ENCODE measurements at places on chromosomes 1 and 21. TPM values are rescaled to one million over a fixed set of nuclear protein-coding genes. Genes with fewer than 3 reads are reported as not detected.

DNA sequence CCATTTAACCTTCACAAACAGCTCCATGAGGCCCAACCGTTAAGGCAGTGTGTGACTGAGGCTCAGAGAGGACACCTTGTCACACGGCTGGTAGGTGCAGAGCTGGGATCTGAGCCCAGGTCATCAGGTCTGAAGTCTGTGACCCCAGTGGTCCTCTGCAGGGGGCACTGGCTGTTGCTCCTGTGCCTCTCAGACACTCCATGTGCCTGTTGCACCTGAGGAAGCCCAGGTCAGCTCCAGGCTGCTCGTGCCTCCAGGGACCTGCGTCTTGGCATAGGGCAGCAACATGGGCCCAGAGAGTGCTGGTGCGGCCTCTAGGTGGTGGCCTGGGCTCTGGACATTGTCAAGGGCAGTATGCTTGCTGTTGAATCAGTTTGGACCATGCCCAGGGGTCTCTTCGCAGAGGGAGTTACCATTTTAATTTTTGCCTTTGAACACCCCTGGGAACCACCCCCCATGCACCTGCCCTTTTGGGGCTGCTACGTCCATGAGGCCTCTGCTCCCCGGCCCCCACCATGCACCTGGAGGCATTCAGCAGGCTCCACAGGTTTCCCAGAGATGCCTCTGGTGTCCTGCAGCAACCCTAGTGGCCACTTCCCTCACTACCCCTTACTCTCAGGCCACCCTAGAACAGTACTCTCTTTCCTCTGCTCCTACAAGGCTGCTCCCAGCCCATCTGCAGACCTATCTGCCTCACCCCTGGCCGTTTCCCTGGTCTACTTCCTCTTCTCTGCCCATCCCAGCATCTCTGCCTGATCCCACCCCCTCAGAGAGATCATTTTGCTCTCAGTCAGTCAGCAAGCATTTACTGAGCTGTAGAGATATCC lies 25.2 kb upstream of the EPS8L3 start:
- no peaks in the 10 kb centered on the region for H3K36me3 ChIP-seq
- no peaks in the 10 kb centered on the region for H3K27me3 ChIP-seq
- DNase-seq: peak; percentile 50
- H3K4me3 ChIP-seq: no peak overlapping the region
- H3K4me1 ChIP-seq: peaks cover 27% of the 10 kb centered on the region

GRCh38 chr21:43842742-43843141 lies 22.3 kb upstream of the AGPAT3 start:
- no peak for DNase-seq
- no peaks in the 10 kb centered on the region for H3K27me3 ChIP-seq
- no peak overlapping the region for H3K4me3 ChIP-seq
- H3K27ac ChIP-seq: no peak overlapping the region
- H3K36me3 ChIP-seq: no peaks in the 10 kb centered on the region

GRCh38 chr1:243455760-243456651 lies 200.2 kb downstream of the SDCCAG8 start:
- no peak for DNase-seq
- H3K4me3 ChIP-seq: no peak overlapping the region
- no peaks in the 10 kb centered on the region for H3K27me3 ChIP-seq
- H3K4me1 ChIP-seq: no peaks in the 10 kb centered on the region
- H3K27ac ChIP-seq: no peak overlapping the region
- H3K36me3 ChIP-seq: no peaks in the 10 kb centered on the region

GRCh38 chr1:19054216-19054615 lies 97.7 kb upstream of the IFFO2 start:
- no peaks in the 10 kb centered on the region for H3K36me3 ChIP-seq
- peaks cover 16% of the 10 kb centered on the region for H3K27me3 ChIP-seq
- no peak overlapping the region for H3K27ac ChIP-seq

DNA sequence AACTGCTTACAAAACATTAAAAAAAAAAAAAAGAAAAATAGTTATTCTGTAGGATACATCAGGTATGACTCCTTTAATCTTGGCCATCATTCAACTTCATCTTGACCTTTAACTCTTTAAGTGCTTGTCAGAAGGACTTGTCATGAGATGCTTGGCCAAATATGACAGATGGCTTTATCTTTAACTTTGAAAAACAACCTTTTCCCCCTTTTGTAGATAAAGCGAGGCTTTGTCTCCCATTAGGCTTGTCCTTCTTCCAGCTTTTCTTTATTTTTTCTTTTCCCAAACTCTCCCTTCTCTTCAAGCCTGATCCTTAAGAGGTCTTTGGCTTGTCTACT lies 2.3 kb downstream of the SRSF10 start:
- no peaks in the 10 kb centered on the region for H3K27me3 ChIP-seq
- peaks cover 21% of the 10 kb centered on the region for H3K36me3 ChIP-seq
- DNase-seq: peak; percentile 10
- peaks cover 36% of the 10 kb centered on the region for H3K4me1 ChIP-seq

DNA sequence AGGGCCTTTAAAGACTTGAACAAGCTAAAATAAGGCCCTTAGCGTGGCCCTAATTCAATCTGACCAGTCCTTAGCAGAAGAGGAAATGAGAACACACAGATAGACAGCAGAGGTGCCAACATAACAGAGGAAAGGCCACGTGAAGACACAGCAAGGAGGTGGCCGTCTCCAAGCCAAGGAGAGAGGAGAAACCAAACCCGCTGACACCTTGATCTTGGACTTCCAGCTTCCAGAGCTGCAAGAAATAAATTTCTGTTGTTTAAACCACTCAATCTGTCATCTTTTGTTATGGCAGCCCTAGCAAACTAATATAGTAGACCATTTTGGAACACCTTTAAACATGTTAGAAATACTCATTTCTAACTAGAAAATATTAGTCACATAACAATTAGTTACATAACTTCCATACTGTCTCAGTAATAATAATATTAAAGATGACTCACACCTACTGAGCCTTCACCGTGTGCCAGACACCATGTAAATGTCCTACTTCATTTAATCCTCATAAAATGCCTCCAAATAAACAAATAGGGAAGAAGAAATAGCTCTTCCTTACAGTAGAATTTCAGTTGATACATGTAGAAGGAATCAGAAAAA lies 47.9 kb downstream of the S1PR1 start:
- no peak for DNase-seq
- H3K27ac ChIP-seq: no peak overlapping the region
- H3K27me3 ChIP-seq: no peaks in the 10 kb centered on the region
- no peak overlapping the region for H3K4me3 ChIP-seq

DNA sequence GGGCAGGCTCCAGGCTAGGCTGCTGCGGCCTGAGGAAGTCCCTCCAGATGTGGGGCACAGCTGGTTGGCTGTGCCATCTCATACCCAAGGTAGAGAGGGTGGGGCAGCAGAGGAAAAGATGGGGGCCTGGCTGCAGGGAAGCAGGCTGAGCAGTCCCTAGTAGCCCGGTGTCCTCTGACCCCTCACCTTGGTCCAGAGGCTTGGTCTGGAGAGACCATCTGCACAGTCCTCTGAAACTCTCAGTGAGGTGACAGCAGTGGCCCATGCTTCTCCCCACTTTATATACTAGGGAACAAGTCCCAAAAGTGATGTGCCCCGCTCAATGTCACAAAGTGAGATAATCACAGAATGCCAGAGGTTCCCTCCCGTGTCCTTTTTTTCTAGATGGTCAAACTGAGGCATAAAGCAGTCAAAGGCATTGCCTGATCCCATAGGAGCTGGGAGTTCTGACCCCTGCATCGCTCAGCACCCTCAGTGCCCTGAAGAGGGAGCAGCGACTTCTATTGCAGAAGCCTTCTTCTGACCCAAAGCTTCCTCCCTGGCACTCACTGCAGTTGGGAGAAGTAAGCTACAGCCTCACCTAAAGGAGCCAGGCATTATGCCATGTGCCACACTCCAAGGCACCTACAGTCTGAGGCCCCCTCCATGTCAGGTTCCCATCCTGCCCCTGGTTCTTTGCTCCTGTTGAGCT lies 45.5 kb downstream of the TRABD2B start:
- DNase-seq: no peak
- no peak overlapping the region for H3K4me3 ChIP-seq
- no peaks in the 10 kb centered on the region for H3K27me3 ChIP-seq

DNA sequence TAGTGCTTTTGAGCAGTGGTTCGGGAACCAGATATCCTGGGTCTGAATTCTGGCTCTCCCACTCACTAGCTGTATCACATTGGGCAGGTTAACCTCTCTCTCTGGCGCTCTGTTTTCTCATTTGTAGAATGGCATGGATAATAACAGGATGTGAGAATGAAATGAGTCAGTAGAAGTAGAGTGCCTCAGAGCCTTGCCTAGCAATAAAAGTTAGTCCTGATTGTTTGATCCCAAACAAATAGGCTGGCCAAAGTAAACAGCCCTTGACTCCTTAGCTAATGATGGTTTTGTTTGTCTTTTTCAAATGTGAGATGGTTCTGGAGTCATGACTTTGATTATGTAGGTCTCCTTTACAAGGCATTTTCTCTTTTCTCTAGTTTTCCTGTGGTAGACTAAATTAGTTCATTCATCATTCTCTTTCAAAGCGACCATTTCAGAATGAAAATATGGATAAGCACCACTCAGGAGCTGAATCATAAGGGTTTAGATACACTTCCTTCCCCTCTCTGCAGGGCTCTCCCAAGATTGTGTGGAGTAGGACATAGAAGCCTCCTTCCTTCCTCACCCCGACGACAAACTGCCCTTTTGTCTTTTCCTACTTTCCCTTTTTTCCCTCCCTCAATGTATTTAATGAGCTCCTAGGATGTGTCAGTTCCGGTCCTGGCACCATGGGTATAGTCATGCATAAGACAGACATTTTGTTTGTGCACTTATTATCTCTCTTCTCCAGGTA lies 23.1 kb downstream of the KIAA0040 start:
- H3K36me3 ChIP-seq: no peaks in the 10 kb centered on the region
- no peak for DNase-seq
- no peak overlapping the region for H3K4me3 ChIP-seq
- no peaks in the 10 kb centered on the region for H3K4me1 ChIP-seq
- no peak overlapping the region for H3K27ac ChIP-seq

GRCh38 chr1:115158181-115158580 lies 68.9 kb upstream of the TSPAN2 start:
- peak overlapping the region; percentile 40 for H3K27ac ChIP-seq
- peak; percentile 93 for DNase-seq
- peaks cover 23% of the 10 kb centered on the region for H3K4me1 ChIP-seq
- no peaks in the 10 kb centered on the region for H3K36me3 ChIP-seq
- H3K27me3 ChIP-seq: no peaks in the 10 kb centered on the region

- no peak overlapping the region for H3K27ac ChIP-seq
- no peak for DNase-seq
- H3K4me3 ChIP-seq: no peak overlapping the region
- no peaks in the 10 kb centered on the region for H3K27me3 ChIP-seq
Observed at GRCh38 chr1:166789286-166789685, 50.0 kb upstream of the POGK start.

GRCh38 chr1:154992721-154993571 lies 440 bp upstream of the LENEP start:
- no peaks in the 10 kb centered on the region for H3K27me3 ChIP-seq
- no peak overlapping the region for H3K4me3 ChIP-seq
- H3K36me3 ChIP-seq: 0 out of 2 replicates have a peak, but pooled peaks cover 8% of the 10 kb centered on the region
- DNase-seq: peak; percentile 61
- H3K4me1 ChIP-seq: 0 out of 2 replicates have a peak, but pooled peaks cover 3% of the 10 kb centered on the region

DNA sequence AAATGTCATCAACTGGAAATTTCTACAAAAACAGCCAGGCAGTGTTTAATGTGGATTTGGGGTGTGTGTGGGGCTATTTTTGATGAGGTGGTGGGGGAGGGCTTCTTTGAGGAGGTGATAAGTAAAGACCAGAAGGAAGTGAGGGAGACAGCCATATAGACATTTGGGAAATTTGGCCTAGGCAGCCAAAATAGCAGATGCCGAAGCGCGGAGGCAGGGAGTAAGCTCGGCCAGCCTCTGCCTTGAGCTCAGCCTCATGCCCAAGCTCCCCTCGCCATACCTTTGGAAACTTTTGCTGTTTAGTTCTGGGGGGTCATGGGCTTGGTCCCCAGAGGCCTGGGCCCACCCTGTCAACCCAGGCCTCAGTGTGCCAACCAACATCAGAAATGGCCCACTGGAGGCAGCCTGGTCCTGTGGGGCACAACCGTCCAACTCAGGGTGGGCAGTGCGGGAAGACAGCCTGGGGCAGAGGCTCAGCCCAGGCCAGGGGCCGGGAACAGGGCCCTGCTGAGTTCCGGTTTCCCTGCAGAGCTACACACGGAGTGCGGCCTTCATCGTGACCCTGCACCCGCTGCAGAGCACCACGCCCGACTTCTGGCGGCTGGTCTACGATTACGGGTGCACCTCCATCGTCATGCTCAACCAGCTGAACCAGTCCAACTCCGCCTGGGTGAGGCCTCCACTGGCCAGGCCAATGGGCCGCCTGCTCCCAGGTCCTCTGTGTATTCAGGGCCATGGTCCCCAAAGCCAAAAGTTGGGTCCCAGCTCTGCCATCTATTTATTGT lies 84.0 kb downstream of the PTPRU start:
- H3K27me3 ChIP-seq: no peaks in the 10 kb centered on the region
- no peaks in the 10 kb centered on the region for H3K36me3 ChIP-seq
- H3K27ac ChIP-seq: no peak overlapping the region
- H3K4me1 ChIP-seq: no peaks in the 10 kb centered on the region
- H3K4me3 ChIP-seq: no peak overlapping the region
- no peak for DNase-seq

DNA sequence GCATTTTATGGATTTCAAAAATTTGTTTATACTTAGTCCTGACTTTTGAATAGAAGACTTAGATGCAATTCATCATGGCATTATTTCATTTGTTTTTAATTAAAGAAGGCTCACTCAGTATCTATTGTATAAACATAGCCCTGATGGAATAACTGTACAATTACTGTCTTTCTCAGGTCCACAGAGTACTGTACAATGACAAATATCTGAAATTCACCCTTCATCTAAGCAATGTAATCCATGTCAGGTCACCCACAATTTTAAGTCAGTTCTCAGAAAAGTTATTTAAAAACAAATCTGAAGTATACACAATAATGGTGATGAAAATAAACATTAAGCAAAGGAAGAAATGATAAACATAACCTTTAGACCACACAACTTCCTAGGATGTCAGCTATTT lies 311.9 kb downstream of the GRIK1 start:
- H3K27me3 ChIP-seq: no peaks in the 10 kb centered on the region
- no peak overlapping the region for H3K4me3 ChIP-seq
- H3K36me3 ChIP-seq: no peaks in the 10 kb centered on the region
- H3K4me1 ChIP-seq: no peaks in the 10 kb centered on the region

DNA sequence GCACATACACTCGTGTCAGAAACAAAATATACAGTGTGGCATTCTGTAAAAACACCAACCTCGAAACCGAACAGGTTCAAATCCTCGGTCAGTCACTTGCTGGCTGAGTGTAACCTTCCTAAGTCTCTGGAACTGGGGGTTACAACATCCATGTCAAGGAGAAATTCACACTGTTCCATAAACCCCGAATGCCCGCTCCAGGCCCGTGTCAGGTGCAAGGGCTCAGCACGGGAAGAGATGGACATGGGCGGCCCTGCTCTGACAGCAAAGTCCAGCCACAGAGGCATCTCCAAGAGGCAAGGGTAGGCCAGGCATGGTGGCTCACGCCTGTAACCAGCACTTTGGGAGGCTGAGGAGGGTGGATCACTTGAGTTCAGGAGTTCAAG lies 79.5 kb downstream of the SLC66A1 start:
- H3K4me1 ChIP-seq: peaks cover 39% of the 10 kb centered on the region
- peak overlapping the region; percentile 52 for H3K4me3 ChIP-seq
- no peaks in the 10 kb centered on the region for H3K36me3 ChIP-seq
- H3K27me3 ChIP-seq: no peaks in the 10 kb centered on the region
- H3K27ac ChIP-seq: peak overlapping the region; percentile 97
- no peak for DNase-seq

- no peak overlapping the region for H3K27ac ChIP-seq
- peak; percentile 59 for DNase-seq
- peaks cover 4% of the 10 kb centered on the region for H3K36me3 ChIP-seq
- no peak overlapping the region for H3K4me3 ChIP-seq
Observed at GRCh38 chr1:158101927-158102326, 78.8 kb upstream of the CD1D start.

The UMODL1 gene
- polyA plus RNA-seq: not detected

The COL11A1 gene
- 6.1 TPM for polyA plus RNA-seq

The EFNA3 gene
- 2.7 TPM for polyA plus RNA-seq

The USH2A gene
- 0.01 TPM for polyA plus RNA-seq

The PAPPA2 gene
- 5.8 TPM for polyA plus RNA-seq

All from GM23248 (cell line).